ENCODE measurements at places on chromosomes 16 and 17.

DNA sequence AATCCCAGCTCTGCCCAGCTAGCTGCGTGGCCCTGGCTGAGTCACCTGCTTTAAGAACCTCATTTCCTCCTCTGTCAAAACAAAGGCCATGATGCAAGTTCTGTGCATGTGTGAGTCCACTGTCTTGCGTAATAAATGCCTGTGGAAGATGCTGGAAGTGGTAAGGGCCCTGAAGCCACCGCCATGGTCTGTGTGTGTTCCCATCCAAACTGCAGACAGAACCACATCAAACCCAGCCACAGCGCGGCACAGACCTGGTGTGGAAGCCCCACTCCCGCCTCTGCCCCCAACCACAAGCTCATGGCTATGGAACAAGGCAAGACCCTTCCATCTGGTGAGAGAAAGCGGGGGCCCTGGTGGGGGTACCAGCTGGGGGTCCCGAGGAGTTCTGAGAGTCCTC is 26.0 kb downstream of the NECAB2 start:
- DNase-seq, result no peak

GRCh38 chr17:65039336-65039988 is 17.1 kb downstream of the GNA13 start:
- DNase-seq, result peak; percentile 73

DNA sequence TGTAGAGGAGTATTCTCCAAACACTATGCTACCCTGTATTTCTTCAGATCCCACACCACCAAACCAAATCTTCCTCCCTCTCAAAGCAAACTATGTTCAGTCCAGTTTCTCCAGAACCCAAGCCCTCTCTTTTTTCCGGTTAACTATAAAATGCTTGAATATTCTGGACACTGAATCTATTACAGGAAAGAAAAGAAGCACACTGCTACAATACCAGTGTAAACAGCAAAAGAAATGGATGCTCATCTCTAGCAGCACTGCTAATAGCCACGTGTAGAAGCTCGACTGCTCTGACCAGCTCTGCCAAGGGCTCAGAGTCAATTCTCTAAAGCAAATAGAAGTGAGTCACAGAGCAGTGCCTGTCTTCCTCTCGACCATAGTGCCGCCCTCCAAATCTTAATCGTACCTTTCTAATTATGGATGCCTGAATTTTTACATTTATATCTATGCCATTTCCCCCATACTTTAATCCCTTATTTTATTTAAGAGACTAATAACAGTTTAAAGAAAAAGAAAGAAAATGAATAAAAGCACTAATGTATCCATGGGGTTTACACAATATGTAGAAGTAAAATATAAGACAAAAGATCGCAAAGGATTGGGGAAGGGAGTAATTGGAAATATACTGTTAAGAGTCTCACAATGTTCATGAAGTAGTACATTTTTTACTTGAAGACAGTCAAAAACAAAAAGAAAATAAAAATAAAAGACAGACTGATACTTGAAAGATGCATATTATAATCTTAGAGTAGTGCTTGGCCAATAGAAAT is 154.5 kb downstream of the PARN start:
- DNase-seq, result no peak

DNA sequence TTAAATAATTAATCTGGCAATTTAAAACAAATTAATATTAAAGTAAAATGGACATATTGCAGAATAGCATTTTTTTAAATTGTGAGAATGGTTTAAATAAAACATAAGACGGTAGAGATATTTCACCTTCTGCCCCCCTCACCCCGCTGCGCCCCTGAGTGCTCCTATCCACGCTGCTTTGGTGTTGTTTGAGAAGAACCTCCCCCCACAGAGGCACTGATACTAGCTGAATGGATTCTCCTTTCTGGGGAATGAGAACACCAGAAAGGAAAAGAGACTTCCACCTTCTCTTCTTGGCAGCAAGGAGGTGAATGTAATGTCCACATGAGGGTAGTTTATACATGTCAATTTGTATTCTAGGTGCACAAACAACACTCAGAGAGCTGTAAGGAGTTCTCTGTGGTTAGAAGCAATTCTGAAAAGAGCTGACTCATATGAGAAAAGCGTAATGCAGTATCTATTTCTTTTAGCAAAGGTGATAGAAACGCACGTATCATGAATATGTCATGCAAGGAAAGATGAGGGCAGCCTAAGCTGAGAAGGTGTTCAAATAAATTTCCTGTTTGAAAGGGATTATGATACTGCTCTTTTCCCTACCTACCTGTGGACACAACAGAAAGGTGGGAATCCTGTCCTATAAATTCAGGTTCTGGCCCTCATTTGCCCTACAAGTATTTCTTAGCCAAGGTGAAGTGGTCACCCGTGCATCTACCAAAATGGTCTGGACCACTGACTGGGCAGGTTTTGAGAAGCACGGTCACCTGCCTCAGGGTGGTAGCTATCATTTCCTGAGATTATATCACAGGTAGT is 126.9 kb downstream of the PARN start:
- DNase-seq, result peak; percentile 59

GRCh38 chr17:8966926-8967325 is 1.4 kb upstream of the PIK3R5 start:
- no peak for DNase-seq

GRCh38 chr16:72635104-72635503 is 412.8 kb downstream of the ZFHX3 start:
- DNase-seq, result no peak

DNA sequence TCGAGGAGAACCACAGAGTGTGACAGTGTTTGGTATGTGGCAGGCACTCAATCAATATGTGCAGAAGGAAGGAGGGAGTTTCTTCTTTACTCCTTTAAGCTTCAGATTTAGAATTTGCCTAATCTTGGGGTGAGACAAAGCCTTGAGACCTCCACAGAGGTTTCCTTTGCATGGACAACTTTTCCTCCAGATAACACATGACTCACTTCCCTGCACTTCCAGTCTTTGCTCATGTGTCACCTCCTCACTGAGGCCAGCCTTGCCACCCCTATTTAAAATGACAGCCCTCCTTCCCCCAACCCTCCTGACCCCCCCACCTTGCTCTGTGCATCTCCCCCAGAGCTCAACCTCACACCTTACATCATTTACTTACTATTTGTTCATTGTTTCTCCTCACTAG is 17.4 kb upstream of the NOS2 start:
- DNase-seq, result no peak

DNA sequence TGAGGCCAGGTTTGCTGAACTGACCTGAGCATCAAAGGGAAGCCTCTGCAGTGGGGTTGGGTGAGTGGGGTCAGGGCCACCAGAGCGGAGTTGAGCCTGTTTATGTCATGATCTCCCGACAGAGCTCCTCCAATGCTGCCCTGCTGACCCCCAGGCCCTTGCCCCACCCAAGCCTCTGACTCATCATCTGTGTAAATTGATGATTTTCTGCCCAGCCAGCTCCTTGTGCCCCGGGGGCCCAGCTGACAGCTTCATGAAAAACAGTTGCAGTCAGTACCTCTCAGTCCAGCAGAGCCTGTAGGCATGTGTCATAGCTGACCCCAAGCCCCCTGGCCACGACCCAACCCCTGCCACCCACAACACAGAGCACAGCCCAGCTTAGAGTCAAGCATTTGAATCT is 134.9 kb downstream of the CCT6B start:
- DNase-seq, result no peak
